Psoas muscle (tissue), 8 donors: ENCODE measurements at places on chromosomes 6 and 20. TPM values are rescaled to one million over a fixed set of nuclear protein-coding genes. Genes with fewer than 3 reads are reported as not detected.

C6orf52 gene
- total RNA-seq: 1.2 TPM

RAET1E gene
- total RNA-seq: 6.2 TPM

OR2J1 gene
- total RNA-seq: not detected

SLC22A7 gene
- not detected for total RNA-seq

TRIM15 gene
- total RNA-seq: not detected

PLCB4 gene
- 2.3 TPM for total RNA-seq

EEF1A2 gene
- total RNA-seq: 2,020 TPM

FAM162B gene
- 4.1 TPM for total RNA-seq

SLC12A5 gene
- not detected for total RNA-seq

C6orf141 gene
- 0.58 TPM for total RNA-seq

SIGLEC1 gene
- total RNA-seq: 2.3 TPM

LY86 gene
- 1.3 TPM for total RNA-seq

HFE gene
- total RNA-seq: 0.99 TPM

GRCh38 chr6:31467151-31467550, 30.8 kb upstream of the MICB start:
- DNase-seq: no peak

GRCh38 chr6:111950661-111951496, 77.6 kb upstream of the FYN start:
- DNase-seq: peak; percentile 16

- DNase-seq: no peak
Measured at GRCh38 chr6:148808786-148809304, 62.0 kb downstream of the UST start.

- no peak for DNase-seq
Measured at GRCh38 chr6:29395331-29395730, at the start of gene OR12D2. Gene OR12D2 (plus strand): TSS chr6:29395631. CDS start chr6:29396700, 1,069 bp downstream.

GRCh38 chr6:164792666-164793065, 516.7 kb downstream of the C6orf118 start:
- DNase-seq: no peak

GRCh38 chr6:48092550-48093217, 18.3 kb downstream of the PTCHD4 start:
- DNase-seq: no peak

GRCh38 chr6:25649611-25650010, 2.4 kb upstream of the SCGN start:
- DNase-seq: no peak

DNA sequence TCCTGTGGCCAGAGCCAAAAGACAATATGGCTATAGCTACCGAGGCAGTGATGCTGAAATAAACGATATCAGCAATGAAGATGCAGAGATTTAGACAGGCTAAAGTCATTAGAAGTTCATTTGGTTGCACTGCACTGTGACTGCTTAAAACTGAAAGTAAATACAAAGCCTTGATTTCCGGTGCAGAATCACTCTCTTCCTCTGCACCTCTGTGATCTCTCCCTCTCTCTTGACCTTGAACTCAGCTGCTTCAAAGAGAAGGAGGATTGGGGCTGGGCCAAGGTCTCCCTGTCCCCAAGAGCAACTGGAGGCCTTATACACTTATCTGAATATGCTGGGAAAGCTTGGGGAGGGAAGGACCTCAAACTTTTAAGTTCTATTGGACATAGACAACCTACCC, 34.6 kb upstream of the SPACA1 start:
- DNase-seq: no peak

GRCh38 chr6:118559659-118560058, 11.6 kb downstream of the PLN start:
- DNase-seq: no peak

DNA sequence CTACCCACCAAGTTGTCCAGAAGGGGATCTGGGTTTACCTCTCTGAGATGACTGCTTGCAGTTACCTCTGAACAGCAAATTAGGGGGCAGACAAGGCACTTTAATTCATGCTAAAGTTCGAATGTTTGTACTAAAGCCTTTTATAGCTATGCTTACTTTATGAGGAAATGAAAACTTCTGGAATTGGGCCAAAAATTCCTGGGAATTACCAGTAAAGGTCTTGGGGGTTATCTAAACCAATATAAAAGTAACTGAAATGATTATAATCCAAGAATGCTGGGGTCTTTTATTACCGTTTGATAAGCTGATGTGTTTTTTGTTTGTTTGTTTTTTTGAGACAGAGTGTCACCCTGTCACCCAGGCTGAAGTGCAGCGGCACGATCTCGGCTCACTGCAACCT, 7.9 kb upstream of the LZTS3 start:
- no peak for DNase-seq

GRCh38 chr6:15461127-15461944, 201.5 kb downstream of the DTNBP1 start:
- no peak for DNase-seq

GRCh38 chr20:47175493-47175892, 181.0 kb downstream of the ZMYND8 start:
- DNase-seq: no peak

- no peak for DNase-seq
Measured at GRCh38 chr6:16286151-16286522, 47.8 kb downstream of the GMPR start.

DNA sequence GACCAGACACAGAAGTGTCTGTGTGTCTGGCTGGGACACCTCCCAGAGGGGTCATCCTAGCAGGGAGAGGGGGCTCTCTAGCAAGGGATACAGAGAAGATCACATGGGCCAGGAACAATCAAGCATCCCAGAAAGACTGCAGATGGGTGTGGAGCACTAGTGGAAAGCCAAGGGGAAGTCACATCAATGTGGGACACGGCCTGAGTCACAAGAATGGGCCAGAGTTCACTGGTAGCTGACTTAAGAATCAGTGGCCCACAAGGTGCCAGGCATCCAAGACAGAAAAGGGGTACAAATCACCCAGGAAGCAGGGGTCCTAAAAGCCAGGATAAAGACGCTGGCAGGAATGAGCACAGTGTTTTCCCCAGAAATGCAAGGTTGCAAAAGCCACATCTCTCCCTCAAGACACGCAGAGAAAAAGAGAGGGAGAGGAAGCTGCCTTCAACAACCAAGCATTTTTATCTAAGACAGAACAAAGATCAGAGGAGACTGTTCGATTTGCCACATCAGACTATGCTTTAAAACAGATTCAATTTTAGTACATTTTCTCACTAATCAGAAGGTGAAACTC, 113.6 kb upstream of the DST start:
- no peak for DNase-seq

DNA sequence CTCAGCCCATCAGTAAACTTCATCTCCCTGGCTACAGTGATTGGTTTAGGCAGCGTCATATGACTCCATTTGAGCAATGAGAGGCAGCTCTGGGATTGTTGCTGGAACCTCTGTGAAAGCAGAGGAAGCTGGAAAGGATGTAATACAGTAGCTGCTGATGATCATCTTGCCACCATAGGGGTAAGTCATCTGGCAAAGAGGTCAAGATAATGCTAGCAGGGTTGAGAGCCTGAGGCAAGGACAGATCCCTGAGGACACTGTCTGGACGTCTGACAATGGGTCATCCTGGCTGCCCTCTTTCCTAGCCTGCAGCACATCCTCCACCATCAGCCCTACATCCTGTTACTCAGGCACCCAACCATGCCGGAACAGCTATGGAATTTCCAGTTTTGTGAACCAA, 25.5 kb upstream of the FKBP1A start:
- DNase-seq: no peak

DNA sequence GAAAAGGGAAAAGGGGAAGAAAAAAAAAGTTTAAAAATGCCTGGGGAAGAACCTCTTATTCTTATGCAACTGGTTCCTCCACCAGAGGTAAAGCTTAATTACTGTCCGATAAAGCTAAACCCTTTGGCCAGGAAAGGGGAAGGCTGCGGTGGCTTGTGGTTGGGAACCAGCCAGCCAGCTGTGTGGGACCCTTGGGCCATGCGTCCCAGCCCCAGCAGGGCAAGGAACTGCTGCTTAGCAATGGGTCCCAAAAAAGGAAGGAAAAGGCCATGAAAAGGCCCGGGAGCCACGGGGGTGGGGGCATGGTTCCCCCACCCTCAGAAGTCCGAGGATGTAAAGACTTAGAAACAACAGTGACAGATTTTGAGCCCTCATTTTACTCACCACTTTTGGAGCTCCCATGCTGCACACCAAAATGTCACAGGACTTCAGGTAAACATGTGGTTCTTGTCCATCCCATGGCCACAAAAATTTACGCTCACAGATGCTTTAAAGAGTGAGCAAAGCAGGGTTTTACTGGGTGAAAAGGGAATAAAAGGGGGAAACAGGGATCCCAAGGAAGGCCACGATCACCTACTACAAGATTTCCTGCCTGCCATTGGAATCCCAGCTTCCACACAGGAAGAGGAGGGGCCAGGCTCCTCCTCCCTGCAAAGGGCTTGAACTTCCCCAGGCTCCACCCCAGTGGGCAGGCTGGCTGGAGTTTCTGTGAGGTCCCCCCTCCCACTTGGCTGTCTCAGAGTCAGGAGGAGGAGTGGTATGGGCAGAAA, 1234.7 kb upstream of the GJE1 start:
- no peak for DNase-seq

DNA sequence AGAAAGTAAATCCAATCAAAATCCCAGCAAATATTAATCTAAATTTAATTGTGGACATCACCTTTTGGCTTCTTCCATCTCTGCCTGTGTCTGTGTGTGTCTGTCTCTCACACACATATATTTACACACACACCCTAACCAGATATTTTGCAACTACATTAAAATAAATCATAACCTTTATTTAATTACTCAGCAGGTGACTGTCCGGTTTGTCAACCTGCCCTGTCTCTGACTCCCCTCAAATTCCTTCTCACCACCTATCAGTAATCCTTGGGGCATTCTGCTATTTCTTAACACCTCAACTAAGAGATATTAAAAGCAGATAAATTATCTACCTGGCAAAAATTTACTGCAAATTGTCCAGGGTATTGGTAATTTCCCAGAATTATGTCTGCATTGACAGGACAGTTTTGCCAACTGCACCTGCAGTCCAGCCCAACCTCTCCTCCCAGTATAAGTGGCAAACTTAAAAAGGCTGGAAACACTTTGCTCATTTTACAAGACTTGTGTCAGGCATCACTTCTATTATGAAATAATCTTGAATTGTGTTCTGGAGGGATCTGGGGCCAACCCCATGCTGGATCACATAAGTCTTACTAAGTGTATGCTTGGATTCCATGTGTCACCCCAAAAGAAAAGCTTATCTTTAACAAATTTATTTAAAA, 216.1 kb downstream of the GMDS start:
- DNase-seq: no peak

DNA sequence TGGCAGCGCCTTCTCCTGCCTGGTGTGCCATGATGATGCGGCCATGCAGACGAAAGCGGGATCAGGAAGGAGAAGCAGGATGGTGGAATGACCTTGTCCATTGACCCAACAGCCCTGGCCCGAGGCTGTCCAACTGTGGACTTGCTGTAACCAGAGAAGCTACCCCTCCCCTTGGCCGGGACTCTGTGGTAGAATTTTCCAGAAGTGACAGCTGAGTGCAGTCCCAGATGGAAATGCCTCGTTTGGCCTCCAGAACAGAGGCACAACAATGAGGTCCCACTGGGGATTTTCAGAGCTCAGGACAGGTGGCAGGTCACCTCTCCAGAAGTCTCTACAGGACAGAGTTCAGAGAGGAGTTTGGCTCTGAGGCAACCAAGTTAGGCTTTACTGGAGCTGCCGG, 299.2 kb upstream of the CDH4 start:
- DNase-seq: no peak

GRCh38 chr20:51176876-51177275, 154.0 kb upstream of the KCNG1 start:
- no peak for DNase-seq
